ENCODE measurements at places on chromosomes 6 and 20. TPM values are rescaled to one million over a fixed set of nuclear protein-coding genes. Genes with fewer than 3 reads are reported as not detected.

Gene ACTL10
- total RNA-seq: 3.9 TPM

Gene ELOVL2
- total RNA-seq: not detected

Gene DDX27
- 40.5 TPM for total RNA-seq

Gene SLC26A8
- not detected for total RNA-seq

Gene TFAP2D
- total RNA-seq: not detected

Gene STMND1
- total RNA-seq: not detected

Gene APMAP
- 47.5 TPM for total RNA-seq

Gene SIRPD
- 0.19 TPM for total RNA-seq

Gene GZF1
- 14.4 TPM for total RNA-seq

Gene ARG1
- not detected for total RNA-seq
